ENCODE measurements at places on chromosomes 3 and 15. TPM values are rescaled to one million over a fixed set of nuclear protein-coding genes. Genes with fewer than 3 reads are reported as not detected.

Gene DNAH12
- not detected for total RNA-seq

- peaks cover 7% of the 10 kb centered on the region for H3K27me3 ChIP-seq
- no peaks in the 10 kb centered on the region for H3K4me1 ChIP-seq
- no peak overlapping the region for H3K27ac ChIP-seq
- no peaks in the 10 kb centered on the region for H3K36me3 ChIP-seq
Measured at GRCh38 chr3:186307594-186308221, 54.3 kb downstream of the DGKG start.

Gene IL17RC
- 0.46 TPM for total RNA-seq

- no peaks in the 10 kb centered on the region for H3K27me3 ChIP-seq
- H3K27ac ChIP-seq, result no peak overlapping the region
- H3K4me1 ChIP-seq, result no peaks in the 10 kb centered on the region
Measured at GRCh38 chr3:162777118-162777517, 1280.5 kb downstream of the OTOL1 start.

Gene GLCE
- 3.9 TPM for total RNA-seq

DNA sequence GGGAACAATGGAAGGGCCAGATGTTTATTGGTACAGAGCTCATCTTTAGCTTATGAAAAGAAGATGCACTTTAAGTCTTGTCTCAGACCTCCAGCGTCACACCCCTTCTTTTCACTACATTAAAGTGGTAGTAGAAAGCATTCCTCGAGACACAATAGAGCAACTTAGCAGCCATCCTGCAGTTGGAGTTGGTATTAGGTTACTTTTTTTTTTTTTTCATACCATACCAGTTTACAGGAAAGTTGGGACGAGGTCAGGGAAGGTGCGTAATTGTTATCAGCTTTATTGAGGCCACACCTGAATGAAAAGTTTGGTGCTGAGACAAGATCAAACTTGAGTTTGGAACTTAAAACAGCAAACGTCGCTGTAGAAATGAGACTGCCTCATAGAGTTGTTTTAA, 203.8 kb downstream of the SOX2 start:
- H3K27me3 ChIP-seq, result no peaks in the 10 kb centered on the region
- H3K27ac ChIP-seq, result no peak overlapping the region
- H3K4me1 ChIP-seq, result no peaks in the 10 kb centered on the region
- H3K36me3 ChIP-seq, result no peaks in the 10 kb centered on the region
- no peak overlapping the region for H3K4me3 ChIP-seq

Gene LMAN1L
- not detected for total RNA-seq

GRCh38 chr3:139416275-139416674, 26.8 kb upstream of the COPB2 start:
- DNase-seq, result no peak
- H3K27me3 ChIP-seq, result no peaks in the 10 kb centered on the region
- H3K27ac ChIP-seq, result no peak overlapping the region
- H3K36me3 ChIP-seq, result peaks cover 15% of the 10 kb centered on the region

Gene GP5
- 0.31 TPM for total RNA-seq

DNA sequence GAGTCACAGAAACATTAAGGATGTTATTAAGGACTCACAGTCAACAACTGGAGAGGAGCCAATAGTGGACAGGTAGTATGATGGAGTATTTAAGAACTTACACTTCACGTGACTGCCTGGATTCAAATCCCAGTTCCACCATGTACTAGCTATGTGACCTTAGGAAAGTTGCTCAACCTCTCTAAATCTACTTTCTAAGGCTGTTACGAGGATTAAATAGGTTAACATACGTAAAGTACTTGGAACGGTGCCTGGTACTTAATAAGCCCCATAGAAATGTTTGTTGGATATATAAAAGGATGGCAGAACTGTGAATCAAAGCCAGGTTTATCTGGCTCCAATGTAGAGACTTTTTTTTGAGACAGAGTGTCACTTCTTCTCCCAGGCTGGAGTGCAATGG, 24.4 kb downstream of the THRB start:
- no peak overlapping the region for H3K4me3 ChIP-seq
- no peaks in the 10 kb centered on the region for H3K4me1 ChIP-seq
- DNase-seq, result no peak
- H3K36me3 ChIP-seq, result no peaks in the 10 kb centered on the region
- no peaks in the 10 kb centered on the region for H3K27me3 ChIP-seq
- H3K27ac ChIP-seq, result no peak overlapping the region

Gene C3orf49
- total RNA-seq, result not detected
